ENCODE measurements at places on chromosomes 3 and 15.

DNA sequence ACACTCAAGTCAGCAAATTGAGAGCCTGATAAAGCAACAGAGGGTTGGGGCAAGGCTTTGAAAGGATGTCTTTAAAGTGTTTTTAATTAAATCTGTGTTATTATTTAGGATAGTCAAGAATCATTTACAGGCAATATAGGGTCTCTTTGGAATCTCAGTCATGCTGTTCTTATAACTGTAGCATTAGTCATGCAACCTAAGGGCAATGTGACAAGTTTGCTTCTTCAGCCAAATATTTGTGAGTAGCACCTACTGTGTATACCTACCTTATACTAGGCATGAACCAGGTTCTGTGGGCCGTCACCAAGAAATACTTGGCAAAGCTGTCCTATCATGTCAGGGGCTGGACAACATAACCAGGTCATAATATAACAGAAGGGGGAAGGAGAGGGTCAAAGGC, 184.6 kb upstream of the TRIM42 start:
- DNase-seq = no peak

DNA sequence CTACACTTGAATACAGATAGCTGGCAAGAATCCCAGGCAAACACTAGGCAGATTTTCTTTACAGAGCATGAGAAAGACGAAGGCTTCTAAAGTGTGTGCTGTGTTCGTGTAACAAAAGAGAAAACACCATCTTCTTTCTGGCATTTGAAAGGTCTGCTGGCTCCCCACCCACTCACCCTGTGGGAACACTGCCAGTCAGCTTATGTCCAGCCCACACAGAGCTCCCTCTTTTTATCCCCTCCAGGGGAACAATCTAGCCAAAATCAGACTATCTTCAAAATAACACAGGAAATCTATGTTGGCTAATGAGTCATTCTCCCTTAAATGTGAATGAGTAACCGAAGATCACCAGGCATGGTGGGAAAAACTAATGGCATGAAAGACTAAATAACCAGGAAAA, 45.6 kb upstream of the PAQR5 start:
- DNase-seq = no peak

GRCh38 chr3:127542441-127542952, 48.0 kb downstream of the TPRA1 start:
- DNase-seq = no peak

- no peak for DNase-seq
Measured at GRCh38 chr15:65963911-65964482, 94.7 kb downstream of the RAB11A start.

- DNase-seq = no peak
Measured at GRCh38 chr15:40823572-40824343, 4.8 kb downstream of the PPP1R14D start.

DNA sequence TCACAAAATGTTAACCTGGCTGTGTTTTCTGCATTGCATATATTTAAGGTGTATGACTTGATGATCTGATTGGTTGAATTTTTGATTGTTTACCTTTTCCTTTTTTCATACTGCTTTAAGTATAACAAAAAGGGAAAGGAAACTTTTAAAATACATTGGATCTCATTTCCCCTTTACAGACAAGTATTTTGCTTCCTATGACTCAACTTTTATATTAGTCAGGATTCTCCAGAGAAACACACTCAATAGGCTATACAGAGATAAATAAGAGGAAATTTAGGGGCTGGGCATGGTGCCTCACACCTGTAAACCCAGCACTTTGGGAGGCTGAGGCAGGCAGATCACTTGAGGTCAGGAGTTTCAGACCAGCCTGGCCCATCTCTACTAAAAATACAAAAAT, 205.8 kb downstream of the TJP1 start:
- no peak for DNase-seq

GRCh38 chr3:71989165-71989564, 204.2 kb upstream of the PROK2 start:
- no peak for DNase-seq

DNA sequence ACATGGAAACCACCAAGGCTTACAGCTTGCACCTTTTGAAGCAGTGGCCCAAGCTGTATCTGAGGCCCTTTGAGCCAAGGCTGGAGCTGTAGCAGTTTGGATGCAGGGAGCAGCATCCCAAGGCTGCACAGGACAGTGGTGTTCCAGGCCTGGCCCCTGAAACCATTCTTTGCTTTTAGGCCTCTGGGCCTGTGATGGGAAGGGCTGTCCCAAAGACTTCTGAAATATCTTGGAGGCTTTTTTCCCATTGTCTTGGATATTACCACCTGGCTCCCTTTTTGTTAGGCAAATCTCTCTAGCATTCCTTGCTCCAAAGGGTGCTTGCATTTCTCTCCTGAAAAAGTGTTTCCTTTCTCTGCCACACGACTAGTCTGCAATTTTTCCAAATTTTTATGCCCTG, 302.8 kb upstream of the MDFIC2 start:
- DNase-seq = no peak

DNA sequence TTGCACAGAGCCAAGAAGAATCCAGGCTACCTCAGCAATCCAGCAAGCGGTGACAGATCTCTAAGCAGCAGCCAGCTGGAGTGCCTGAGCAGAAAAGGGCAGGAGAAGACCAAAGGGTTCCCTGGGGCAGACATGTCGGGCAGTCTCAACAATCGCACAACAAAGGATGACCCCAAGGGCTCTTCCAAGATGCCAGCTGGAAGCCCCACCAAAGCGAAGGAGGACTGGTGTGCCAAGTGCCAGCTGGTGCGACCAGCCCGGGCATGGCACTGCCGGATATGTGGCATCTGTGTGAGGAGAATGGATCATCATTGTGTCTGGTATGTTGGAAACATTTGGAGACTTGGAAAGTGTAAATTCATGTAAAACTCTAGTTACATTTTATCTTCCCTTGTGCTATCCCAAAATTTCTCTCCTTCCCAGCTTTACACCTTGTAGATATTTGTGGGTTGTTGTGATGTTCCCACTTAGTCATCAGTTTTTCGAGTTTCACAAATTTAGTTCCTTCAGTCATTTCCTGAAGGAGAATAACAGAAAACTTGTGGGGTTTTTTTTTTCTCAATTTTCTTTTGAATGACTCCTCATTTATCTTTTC, 6.4 kb downstream of the ZDHHC23 start:
- DNase-seq = no peak

DNA sequence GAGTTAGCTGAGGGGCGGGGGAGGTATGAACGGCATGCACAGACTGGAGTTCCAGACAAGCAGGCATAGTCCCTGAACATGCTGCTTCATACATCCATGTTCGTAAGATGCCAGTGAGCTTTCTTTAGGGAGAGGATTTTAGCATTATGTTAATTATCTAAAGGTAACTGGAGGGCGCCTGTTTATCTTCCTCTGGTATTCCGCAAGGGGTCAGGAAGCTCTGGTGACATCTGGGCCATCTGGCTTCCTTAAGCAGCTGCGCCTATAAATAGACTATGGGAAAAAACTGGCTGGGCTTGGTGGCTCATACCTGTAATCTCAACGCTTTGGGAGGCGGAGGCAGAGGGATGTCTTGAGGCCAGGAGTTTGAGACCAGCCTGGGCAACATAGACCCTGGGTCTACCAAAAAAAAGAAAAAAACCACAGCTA, 1.5 kb upstream of the FBXO22 start:
- DNase-seq = no peak

DNA sequence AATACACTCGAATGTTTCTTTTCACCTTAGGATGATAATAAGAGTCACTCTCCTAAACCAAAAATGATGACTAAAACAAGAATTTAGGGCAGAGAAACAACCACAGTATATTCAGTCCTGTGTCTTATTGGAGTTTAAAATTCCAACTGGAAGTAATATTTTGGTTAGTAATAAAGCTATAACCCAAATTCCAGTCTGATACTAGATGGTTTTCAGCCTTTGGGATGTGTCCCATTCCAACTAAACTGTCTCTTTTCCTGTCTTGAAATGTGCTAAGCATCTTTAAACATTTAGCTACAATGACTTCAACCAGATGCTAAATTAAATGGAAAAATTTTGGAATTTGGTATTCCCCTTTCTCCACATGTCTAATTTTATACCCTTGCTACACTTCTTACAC, 510.0 kb downstream of the ROBO1 start:
- DNase-seq = no peak

- no peak for DNase-seq
Measured at GRCh38 chr3:183038221-183038620, 57.9 kb upstream of the DCUN1D1 start.

DNA sequence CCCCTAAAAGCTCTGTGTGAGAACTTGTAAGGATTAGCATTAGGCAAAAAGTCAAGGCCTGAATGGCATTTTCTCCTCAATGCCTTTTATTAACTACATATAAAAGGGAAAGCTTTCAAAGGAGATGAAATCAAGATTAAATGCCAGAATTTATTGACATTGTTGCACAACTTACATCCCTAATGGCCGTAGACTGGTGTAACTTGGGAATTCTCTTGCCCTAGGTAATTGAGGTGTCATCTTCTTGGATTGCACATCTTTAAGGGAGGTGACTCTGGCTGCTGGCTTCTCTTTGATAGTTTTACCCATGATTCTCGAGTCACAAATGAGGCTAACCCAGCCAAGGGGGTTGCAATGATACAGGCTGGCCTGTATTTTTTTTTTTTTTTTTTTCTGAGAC, 249.1 kb downstream of the TBL1XR1 start:
- no peak for DNase-seq

DNA sequence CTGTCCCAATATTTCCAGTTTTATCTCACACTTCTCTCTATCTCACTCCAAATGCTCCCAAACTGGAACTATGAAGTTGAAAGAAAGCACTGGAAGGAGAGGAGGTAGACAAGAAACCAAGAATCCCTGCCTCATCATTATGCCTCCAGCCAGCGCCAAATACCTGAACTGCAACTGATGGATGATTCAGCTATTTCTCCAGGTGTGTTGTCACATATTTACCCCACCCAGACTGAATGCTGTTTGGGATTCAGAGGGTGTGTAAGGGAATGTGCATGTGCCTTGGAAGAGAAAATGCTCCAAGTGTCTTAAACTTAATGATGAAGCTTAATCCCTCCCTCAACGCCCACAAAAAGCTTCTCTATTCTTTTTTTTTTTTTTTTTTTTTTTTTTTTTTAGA, 269.5 kb upstream of the ATP11B start:
- DNase-seq = no peak

GRCh38 chr3:127566833-127567232, 23.7 kb downstream of the TPRA1 start:
- DNase-seq = no peak

DNA sequence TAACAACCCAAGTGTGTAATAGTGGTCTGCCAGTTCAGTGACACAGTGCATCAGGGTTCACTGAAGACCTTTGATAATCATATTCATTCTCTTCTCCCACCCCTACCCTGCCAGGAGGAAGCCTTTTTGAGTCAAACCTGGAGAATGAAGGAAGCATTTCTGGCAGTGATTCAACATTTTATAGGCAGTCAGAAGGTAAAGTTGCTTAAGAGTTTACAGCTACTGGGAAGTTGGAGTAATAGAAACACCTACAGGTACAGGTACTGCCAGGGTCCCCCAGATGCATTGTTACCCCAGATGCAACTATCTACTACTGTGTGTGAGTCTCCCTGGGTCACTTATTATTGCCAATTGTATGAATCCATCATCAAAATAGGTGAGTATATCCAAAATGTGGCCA, 146.9 kb upstream of the EIF1B start:
- no peak for DNase-seq

- no peak for DNase-seq
Measured at GRCh38 chr3:118533676-118534075, 501.0 kb downstream of the IGSF11 start.

GRCh38 chr3:105062853-105063252, 303.9 kb upstream of the ALCAM start:
- no peak for DNase-seq

- DNase-seq = no peak
Measured at GRCh38 chr3:124439603-124440002, 290.6 kb upstream of the UMPS start.

DNA sequence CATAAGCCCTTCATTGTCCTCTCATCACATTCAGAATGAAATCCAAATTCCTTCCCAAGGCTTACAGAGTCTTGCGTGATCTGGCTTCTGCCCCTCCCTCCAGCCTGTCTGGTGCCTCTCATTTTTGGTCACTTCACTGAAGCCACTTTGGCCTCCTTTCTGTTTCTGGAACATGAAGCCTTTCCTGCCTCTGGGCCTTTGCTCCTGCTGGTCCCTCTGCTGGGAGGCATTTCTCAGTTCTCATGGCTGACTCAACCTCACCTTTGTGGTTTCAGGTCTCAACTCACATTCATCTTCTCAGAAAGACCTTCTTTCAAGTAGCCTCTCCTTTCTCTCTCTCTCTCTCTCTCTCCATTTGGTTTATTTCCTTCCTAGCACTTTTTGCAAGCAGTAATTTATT, 43.9 kb upstream of the BHLHE40 start:
- DNase-seq = no peak

- DNase-seq = no peak
Measured at GRCh38 chr3:94372026-94372425, 309.2 kb downstream of the NSUN3 start.

DNA sequence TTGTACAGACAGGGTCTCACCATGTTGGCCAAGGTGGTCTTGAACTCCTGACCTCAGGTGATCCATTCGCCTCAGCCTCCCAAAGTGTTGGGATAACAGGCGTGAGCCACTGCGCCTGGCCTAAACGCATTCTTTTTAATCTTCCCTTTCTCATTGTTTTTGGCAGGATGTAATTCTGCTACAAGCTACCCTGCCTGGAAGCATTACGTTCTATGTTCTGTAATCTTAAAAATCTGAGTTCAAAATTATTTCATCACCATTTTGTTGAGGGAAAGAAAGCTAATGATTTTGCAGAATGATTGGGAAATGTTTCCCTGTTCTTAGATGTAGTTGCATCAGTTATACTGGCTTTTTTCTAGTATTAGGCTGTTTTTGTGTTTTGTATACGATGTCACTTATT, 71.5 kb downstream of the RGMA start:
- no peak for DNase-seq

DNA sequence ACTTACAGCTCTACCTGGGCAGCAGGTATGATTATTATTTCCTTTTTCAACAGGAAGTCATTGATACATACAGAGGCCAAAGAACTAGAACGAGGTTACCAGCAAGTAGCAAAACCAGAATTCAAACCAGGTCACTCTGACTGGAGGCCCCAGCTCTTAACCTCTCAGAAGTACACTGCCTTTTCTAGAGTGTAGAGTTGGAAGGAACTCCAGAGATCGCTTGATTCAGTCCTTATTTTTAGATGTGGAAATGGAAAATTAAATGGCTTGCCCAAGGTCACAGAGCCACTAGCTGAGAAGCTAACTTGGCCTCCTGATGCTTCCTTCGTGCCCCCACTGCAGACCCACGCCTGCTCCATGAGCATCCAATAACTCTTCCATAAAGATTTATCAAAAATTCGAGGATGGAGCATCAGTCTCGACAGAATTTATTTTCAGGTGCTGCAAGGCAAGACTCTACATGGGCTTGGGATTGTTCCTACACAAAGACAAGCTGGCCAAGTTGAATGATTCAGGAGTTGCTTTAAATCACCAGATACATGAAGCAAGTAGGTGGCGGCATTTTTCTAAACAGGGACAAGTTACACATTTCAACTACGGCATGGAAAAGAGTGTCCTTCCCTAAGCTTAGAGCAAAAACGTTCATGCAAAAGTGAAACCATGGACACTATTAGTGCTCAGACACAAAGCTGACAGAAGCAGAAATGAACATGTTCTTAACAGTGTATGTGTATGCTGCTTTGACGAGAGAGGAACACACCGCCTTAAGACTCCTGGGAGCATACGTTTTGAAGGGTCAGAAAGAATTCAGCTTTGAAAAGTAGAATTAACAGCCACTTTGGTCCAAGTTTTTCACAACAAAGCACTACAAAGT, 235.7 kb downstream of the THRB start:
- DNase-seq = no peak
